ENCODE measurements at places on chromosomes 12 and 14.

DNA sequence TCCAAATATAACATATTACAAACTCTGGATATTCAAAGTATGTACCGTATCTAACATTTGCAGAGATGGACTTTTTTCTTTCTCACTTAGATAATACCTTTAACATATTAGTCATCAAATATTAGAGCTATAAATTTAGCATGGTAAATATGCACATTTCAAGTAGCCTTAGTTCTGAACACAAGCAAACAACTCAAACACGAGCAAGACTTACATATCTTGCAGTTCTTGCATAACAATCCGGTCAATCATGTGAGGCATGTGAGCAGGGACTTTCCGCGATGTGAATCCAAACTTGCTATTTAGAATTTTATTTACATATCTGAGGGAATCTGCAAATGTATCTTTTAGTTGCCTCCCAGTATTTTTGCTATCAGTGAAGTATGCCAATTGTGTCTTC lies 22.1 kb upstream of the SYCP3 start:
- DNase-seq: peak; percentile 13

DNA sequence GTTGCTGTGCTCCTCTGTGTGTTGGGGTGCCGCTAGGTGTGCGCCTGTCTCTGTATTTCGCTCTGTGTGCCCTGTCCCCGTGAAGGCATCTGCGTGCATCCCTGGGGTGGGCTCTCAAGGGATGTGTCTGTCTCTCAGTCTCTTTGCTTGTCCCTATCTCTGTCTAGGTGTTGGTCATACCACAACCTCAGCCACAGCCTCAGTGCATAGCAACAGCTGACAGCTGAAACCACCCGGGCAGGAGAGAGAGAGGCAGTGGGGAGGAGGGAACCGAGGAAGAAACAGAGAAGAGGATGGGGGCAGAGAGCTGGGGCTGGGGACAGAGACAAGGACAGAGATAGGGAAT lies 953 bp upstream of the NXPH4 start:
- peak; percentile 53 for DNase-seq

- DNase-seq: no peak
Measured at GRCh38 chr12:99053616-99054362, 408.7 kb downstream of the APAF1 start.

DNA sequence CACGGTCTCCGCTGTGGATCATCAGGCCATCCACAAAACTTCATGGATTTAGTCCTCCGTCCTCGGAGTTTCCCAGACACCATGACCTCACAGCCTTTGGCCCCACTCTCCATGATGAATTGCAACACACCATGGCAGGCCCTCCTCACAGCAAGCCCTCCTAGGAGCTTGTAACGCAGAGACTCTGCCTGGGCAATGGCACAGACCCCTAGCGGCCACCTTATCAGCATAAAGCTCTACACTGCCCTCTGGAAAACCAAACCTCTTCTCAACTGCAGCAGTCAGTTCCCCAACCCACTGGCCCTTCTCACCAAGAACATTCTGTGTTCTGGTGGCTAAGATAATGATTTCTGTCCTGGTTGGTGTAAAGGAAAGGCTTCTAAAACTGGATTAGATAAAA lies 238.4 kb upstream of the USP15 start:
- DNase-seq: no peak

- DNase-seq: peak; percentile 78
Measured at GRCh38 chr12:3076730-3077571, at the start of gene TSPAN9. Gene TSPAN9 (plus strand): TSS chr12:3077379. CDS start chr12:3201194, 123,815 bp downstream.

- no peak for DNase-seq
Measured at GRCh38 chr14:100389497-100390104, 66.5 kb downstream of the SLC25A47 start.

DNA sequence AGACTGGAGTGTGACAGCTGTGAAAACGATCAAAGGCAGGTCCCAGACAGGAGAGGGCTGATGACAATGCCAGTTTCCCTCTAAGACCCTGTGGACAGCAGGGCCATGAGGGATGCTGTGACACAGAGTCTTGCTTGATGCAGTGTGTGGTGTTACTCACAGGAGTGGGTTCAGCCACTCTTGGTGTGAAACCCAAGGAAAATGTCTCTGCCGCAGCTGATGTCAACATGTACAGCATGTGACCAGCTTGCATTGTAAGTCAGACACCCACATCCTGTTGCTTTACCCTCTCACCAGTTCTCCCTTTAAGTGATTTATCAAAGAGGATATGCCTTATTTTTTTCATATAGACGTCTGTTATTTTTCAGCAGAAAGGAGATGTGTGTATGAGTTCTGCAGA lies 268.6 kb downstream of the BTG1 start:
- DNase-seq: peak; percentile 16

DNA sequence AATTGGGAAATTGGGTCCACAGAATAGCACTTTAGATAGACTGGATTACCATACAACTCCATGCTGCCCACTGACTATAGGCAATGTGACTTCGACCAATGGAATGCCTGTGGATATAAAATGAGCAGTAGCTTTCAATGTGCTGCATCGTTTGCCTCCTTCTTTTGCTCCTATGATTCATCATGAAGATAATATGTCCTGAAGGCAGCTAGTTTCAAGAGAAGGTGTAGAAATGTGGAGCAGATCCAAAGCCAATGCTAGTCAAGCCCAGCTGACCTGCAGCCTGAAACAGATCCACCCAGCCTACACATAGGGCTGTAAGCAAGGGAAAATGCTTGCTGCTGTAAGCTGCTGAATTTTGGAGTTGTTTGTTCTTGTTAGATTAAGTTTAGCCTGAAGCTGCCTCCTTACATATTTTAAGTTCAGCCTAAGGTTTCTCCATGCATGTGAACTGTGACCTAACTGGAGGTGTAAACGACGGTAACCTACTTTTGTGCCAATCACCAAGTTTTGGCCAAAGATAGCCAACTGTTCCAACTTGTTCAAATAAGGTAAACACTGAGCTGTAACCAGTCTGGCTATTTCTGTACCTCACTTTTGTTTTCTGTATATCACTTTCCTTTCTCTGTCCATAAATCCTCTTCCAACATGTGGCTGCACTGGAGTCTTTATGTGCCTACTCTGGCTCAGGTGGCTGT lies 169.1 kb upstream of the AVPR1A start:
- peak; percentile 92 for DNase-seq

- DNase-seq: peak; percentile 56
Measured at GRCh38 chr12:95216711-95217376, 423 bp downstream of the FGD6 start.

- no peak for DNase-seq
Measured at GRCh38 chr14:41230683-41231082, 376.0 kb upstream of the LRFN5 start.

- no peak for DNase-seq
Measured at GRCh38 chr12:109760930-109761921, 47.6 kb downstream of the FAM222A start.

DNA sequence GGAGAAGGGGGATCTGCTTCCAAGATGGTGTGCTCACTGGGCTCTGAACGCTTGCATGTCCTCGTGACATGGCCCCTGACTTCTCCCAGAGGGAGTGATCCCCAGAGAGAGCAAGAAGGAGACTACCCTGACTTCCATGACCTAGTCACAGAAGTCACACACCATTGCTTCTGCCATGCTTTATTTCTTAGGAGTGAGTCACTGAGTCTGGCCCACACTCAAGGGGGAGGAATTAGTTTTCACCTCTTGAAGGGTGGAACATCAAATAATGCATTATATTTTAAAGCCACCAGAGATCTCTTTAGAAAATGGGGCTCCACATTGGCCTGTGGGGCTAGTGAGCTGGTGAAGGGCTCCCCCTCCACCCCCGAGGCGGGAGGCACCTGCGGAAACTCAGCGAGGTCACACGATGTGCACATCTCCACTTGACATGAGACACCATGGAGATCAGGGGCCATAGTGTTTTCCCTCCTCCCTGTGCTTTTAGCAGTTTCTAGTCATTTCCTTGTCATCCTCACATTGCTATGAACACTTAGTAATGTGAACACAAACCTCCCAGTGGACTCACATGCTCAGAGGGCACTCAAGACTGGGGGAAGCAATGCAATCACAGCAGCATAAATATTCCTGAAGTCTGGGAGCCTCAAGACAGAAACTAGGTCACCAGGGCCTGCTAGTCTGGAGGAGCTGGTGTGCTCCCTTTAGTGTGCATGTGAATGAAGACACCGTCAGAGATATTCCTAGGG lies 87.4 kb upstream of the FZD10 start:
- DNase-seq: no peak

DNA sequence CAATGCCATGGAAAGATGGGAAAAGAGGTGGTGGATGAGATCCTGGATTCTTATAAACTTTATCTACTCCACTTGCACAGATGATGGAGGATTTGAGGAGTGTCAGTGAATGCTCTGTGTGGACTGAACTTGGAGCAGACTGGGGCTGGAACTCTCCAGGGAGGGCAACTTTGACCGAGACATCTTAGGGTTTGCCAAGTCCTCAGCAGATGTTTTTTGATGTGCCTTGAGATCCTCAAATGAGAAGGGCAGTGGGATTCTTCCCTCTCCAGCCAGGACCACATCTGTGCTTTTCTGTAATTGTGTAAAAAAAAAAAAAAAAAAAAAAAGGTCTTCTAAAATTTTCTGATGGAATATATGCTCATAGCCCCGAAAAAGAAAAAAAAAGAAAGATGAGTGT lies 23.0 kb upstream of the MYL2 start:
- no peak for DNase-seq

DNA sequence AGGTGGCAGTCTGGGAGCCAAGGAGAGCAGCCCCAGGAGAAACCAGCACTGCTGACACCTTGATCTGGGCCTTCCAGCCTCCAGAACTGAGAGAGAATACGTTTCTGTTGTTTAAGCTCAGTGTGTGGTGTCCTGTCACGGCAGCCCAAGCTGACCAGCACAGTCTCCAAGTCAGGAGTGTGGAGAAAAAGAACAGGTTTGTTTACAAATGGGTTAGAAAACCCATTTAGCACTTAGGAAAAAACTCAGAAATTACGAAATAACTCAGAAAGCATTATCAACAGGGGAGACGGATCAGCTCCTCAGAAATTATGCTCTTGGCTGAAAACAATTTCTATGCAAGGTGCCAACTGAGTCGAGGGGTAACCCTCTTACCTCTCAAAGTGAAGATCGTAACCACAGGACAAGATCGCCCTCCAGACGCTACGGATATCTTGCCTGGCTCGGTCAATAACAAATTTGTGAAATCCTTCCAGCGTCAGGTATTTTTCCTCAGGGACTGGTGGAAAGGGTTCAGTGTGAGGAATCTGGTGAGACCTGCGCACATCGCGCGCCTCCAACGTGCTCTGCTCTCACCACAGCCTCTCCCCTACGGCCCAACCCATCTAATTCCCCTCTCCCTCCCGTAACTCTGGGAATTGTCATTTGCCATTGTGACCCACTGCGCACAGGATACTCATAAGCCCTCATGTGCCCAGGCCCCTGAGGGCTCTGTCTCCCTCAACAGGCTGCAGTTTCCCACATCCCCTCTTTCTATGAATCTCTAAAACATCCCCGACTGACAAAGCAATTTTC lies 50.2 kb downstream of the TRAFD1 start:
- DNase-seq: no peak

DNA sequence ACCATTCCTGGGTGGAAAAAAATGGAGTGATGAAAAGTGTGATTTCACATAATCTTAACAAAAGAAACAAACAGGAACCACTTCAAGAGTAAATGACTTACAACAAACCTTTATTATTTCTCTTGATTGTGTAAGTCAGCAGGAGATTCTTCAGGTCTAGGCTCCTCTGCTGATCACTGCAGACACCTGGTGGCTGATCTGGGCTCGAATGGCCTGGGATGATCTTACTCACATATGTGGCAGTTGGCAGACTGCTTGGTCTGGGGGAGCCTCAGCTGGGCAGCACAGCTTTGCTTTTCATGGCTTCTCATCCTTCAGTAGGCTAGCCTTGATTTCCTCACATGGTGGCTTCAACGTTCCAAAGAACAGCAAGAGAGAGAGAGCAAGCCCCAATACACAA lies 215.4 kb upstream of the PRICKLE1 start:
- DNase-seq: peak; percentile 49

GRCh38 chr12:108515916-108516315 lies 839 bp downstream of the FICD start:
- no peak for DNase-seq

- no peak for DNase-seq
Measured at GRCh38 chr12:116651089-116651488, 86.8 kb downstream of the SPRING1 start.

- DNase-seq: no peak
Measured at GRCh38 chr12:53461059-53461458, 9.2 kb downstream of the PCBP2 start.

DNA sequence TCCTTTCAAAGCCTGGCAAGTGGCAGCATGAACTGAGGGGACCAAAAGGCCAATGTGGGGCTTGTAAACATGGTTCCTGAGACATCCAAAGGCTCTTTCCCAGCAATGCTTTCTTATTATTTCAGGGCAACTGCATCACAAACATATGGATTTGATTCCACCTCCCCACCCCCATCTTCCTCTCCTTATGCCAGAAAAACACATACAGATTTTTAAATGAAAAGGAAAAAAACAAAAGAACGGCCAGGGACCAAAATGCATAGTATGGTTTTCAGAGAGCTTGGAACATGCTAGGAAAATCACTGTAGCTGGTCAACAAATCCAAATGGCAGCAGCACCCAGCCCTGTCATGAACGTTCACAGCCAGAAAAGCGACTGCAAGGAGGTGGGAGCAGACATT lies 167.6 kb downstream of the ANO2 start:
- no peak for DNase-seq

- peak; percentile 89 for DNase-seq
Measured at GRCh38 chr12:66092559-66093269, 37.8 kb downstream of the LLPH start.

DNA sequence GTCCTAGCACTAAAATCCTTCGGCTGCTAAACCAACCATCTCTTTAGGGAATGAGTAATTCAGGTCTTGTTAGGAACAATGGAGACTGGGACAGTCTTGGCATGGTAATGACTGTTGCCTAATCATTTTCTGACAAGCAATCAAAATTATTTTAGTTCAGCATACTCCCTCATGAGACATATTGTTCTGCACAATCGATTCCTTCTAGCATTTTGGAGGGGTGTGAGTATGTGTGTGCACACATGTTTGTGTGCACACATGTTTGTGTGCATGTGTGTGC lies 2.1 kb upstream of the KRT1 start:
- peak; percentile 60 for DNase-seq

GRCh38 chr12:54593725-54594124 lies 5.3 kb upstream of the PPP1R1A start:
- DNase-seq: no peak

GRCh38 chr14:98802044-98802443 lies 470.0 kb downstream of the BCL11B start:
- no peak for DNase-seq

- DNase-seq: no peak
Measured at GRCh38 chr14:65425885-65426284, 13.4 kb downstream of the FUT8 start.

GRCh38 chr12:67794161-67794560 lies 145.6 kb downstream of the DYRK2 start:
- no peak for DNase-seq

Data from epithelial cell of esophagus (primary cell).